Nucleus accumbens (tissue), 56 donors: ENCODE measurements at places on chromosomes 3 and 15.

- no peak for DNase-seq
Observed at GRCh38 chr15:76336254-76337058, at the start of gene ISL2. Gene ISL2 (plus strand): TSS chr15:76336773. CDS start chr15:76336884, 111 bp downstream.

- DNase-seq = no peak
Observed at GRCh38 chr15:40050788-40051470, 11.9 kb upstream of the SRP14 start.

GRCh38 chr3:137709011-137709601, 55.0 kb upstream of the SOX14 start:
- DNase-seq = no peak

- DNase-seq = no peak
Observed at GRCh38 chr15:71187526-71187925, 72.3 kb downstream of the THSD4 start.

GRCh38 chr3:46953234-46954010, 23.1 kb downstream of the CCDC12 start:
- DNase-seq = no peak

DNA sequence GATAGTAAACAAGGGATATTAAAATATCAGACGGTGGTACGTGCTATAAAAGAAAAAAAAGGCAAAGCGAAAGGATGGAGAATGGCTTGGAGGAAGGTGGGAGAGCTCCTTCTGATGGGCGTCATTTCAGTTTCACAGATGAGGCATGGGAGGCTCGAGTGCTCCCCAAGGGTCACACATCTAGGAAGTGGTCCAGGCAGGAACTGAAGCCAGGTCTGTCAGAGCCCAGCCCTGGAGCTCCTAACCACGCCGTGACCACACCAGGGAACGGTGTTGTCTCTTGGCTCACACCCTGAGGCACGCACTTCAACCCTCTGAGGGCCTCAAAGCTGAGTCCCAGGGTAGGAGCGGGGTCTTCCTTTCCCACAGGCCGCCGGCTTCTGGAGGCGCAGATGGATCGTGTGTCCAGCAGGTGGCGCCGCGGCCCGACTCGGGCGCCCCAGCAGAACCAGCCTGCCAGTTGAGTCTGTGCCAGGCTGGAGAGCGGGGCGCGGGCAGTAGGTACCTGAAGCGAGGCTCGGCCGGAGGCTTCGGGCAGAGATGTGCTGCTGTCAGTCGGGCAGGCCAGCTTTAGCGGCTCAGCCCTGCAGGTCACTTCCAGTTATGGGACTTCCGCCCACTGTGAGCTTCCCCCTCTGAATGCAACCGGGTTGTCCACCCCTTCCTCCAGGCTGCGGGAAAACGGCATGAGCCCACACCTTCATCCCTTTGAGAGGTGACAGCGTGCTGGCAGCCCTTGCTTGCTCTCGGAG, 68.1 kb downstream of the SLC6A1 start:
- DNase-seq = no peak

DNA sequence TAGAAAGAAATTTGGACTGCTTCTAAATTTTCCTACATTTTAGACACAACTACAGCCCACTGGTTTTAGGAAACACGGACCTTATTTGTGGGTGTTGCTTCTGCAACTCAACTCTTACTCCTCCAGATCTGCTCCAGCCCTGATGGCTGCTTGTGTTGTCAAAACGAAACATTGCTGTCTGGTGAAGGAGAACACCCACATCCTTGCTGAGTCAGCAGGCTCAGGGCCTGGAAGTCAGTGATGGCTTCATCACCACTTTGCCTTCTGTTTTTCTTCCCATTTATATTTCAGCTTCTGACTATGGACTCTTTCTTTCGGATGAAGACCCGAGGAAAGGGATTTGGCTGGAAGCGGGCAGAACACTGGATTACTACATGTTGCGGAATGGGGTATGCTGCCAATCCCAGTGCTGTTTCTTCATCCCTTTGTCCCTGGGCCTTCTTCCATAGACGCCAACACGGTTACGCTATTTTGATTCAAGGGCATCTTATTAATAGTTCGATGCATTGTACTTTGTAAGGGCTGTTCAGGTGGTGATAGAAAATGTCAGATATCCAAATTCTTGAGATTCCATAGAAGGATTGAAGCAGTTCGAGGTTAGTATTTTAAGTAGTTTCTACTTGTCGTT, 392.6 kb upstream of the TPM1 start:
- no peak for DNase-seq

DNA sequence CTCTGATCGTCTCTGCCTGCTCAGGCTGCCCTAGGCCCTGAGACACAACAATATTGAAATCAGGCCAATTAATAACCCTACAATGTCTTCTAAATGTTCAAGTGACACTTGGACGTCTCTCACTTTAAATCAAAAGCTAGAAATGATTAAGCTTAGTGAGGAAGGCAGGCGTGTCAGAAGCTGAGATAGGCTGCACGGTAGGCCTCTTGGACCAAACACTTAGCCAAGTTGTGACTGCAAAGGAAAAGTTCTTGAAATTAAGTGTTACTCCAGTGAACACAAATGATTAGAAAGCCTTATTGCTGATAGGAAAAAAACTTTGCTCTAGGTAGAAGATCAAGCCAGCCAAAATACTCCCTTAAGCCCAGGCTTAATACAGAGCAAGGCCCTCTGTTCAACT, 2.2 kb downstream of the HPS3 start:
- DNase-seq = no peak

DNA sequence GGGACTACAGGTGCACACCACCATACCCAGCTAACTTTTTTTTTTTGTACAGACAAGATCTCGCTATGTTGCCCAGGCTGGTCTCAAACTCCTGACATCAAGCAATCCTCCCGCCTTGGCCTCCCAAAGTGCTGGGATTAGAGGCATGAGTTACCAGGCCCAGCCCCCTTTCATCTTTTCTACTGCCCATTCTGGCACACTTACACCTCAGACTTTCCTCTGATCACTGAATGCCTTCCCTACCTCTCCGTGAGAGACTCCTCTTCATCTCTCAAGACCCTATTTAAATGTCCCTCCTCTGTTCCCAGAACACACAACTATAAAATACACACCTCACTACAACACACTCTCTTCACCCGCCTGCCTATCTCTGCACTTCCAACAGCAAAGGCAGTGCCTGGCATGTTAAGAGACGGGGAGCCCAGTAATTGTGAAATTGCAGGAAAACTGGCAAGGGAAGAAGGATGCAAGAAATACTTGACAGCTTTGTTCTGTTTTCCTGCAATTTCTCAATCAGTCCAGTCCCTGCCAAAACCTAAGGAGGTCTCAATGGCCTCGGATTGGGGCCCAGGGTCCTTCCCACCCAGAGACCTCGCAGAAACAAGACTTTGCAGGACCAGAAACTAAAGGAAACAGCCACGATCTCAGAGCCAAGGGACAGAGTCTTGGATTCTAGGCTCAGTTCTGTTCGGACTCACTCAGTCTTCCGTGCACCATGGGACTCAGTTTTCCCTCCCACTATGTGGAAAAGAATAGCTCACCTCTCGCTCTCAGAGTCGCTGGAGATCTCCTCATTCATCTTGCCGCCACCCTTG, 849 bp downstream of the RRP9 start:
- DNase-seq = no peak

GRCh38 chr15:32867313-32867626, 149.5 kb downstream of the GREM1 start:
- DNase-seq = no peak

- no peak for DNase-seq
Observed at GRCh38 chr15:66897416-66897815, 168.0 kb upstream of the SMAD3 start.

- no peak for DNase-seq
Observed at GRCh38 chr3:171896316-171896715, 53.2 kb downstream of the TMEM212 start.

GRCh38 chr3:39980058-39980457, 170.6 kb downstream of the MYRIP start:
- DNase-seq = no peak

DNA sequence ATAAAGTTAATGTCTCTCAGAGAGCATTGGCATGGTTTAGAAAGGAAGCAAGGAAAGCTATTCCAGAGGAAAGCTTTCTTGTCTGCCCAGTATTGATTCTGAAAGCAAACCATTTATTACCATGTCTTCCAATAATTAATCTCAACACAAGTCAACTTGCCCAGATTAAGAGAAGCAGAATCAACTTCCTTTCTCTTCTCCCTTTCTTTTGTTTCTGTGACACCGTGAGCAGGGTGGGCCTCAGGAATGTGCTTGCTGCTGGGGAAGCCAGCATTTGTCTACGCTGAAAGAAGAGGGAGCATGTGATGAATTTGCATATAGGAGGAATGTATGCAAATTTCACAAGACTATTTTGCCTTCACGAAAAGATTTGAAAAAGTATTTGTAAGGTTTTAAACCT, 368.6 kb upstream of the ROPN1 start:
- no peak for DNase-seq

- no peak for DNase-seq
Observed at GRCh38 chr15:85335193-85335942, 45.0 kb upstream of the AKAP13 start.

- no peak for DNase-seq
Observed at GRCh38 chr15:67784856-67785430, 40.4 kb upstream of the SKOR1 start.

- DNase-seq = no peak
Observed at GRCh38 chr3:147383617-147384016, 22.7 kb downstream of the ZIC4 start.

DNA sequence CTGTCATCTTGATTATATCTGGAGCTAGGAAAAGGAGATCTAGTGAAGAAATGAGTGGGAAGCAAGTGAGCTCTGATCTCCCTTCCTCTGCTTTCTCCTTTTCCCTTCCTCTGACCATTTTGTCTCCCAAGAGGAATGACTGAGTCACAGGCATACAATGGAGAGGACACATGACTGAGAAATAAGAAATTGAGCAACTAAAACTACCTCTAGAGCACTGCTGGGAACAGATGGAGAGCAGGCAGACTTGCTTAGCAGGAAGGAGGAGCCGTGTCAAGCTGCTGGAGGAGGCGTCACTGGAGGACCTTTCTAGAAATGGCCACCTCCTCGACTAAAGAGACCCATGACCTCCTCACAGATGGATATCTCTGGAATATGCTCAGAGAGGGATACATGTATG, 66.9 kb upstream of the MYO5C start:
- no peak for DNase-seq

DNA sequence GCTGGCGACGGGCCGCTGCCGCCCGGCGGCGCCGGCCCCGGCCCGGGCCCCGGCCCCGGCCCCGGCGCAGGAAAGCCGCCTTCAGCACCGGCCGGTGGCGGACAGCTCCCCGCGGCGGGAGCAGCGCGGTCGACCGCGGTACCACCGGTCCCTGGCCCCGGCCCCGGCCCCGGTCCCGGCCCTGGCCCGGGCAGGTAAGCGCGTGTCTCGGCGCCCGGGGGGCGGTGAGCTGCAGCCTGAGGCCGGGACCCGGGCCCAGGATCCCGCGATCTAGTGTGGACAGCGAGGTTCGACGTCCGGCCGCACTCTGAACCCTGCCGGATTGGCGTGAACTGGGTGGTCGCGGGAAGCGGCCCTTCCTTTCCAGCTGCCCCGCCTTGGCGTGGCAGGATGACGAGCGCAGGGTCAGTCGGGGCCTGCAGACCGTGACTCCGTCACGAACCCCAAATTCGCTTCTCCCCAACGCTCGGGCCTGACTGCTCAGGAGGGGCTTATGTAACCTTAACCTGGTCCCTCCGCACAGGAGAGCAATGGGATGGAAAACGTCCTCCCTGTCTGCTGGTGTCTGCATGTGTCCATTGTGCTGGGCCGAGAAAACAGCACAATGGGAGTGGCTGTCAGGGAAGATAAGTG, 472 bp downstream of the BSN start:
- DNase-seq = peak; percentile 52

GRCh38 chr3:177525987-177526712, 328.9 kb upstream of the TBL1XR1 start:
- no peak for DNase-seq

DNA sequence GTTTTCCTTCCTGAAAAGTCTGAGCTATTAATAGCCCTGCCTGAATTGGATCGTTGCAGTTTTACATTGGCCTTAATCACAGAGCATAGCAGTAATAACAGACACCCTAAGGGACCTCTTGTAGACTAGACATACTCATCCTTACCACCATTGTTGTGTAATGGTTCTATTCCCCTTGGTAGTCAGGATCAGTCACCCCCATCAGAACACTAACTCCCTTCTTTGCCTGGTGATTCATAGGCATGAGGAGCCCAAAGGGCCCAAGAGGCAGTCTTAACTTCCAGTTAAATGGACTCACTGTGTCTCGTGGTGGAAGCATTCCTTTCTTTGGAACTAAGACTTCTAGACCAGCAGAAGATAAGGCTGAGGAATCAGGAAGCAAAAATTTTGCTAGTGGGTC, 20.2 kb downstream of the CGGBP1 start:
- no peak for DNase-seq

GRCh38 chr3:22939349-22939748, 263.8 kb upstream of the UBE2E2 start:
- no peak for DNase-seq

GRCh38 chr3:153785901-153786300, 335.3 kb upstream of the ARHGEF26 start:
- no peak for DNase-seq
